KBM-7 (cell line): ENCODE measurements at places on chromosomes 4 and X.
A peak's percentile ranks its signal among the peaks of the same experiment; 100 is the strongest.

DNA sequence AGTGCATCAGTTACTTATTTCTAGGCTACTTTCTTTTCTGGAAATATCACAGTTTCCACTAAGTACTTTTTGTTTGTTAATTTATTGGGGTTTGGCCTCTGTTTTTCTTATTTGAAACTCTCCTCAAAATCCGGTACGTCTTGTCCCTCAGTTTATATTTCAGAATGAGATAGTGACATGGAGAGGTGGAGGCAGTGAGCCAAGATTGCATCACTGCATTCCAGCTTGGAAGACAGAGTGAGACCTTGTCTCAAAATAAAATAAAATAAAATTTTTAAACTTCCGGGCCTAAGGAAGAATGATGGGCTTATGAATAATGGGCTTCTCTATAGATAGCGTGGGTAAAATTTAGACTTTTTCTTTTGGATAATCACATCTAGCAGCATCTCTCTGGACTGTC is 567.8 kb downstream of the TRIML1 start:
- DNase-seq: no peak

GRCh38 chr4:108426493-108426892 is 193.9 kb upstream of the RPL34 start:
- DNase-seq: no peak

- DNase-seq: no peak
Observed at GRCh38 chrX:49829016-49829415, at the start of gene PAGE4. Gene PAGE4, plus strand, starts transcription at chrX:49829303. Its CDS starts 1,126 bp downstream, at chrX:49830429.

DNA sequence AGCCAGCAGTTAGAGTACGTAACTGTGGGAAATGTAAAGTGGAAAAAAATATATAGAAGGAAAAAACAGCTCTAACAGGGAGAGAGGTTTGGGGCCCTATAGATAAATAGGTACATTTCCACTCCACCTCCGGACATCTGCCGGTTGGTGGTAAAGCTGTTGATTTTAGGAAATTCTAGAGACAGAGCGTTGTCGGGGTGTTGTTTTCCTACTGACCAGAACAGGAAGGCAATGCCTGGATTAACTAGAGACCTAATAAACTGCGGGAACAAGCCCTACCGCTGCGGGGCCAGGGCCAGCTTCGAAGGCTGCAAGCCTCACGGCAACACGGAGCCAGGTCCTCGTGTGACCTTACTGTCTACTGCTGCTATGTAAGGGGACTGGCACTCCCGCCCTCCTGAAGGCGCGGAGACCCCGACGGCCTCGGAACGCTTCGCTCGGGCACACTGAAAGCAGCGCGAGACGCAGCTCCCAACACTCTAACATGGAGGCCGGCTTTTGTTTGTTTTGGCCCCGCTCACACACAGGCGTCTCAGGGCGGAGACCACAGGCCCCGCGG is 702 bp upstream of the CDKN2AIP start:
- peak; percentile 80 for DNase-seq

DNA sequence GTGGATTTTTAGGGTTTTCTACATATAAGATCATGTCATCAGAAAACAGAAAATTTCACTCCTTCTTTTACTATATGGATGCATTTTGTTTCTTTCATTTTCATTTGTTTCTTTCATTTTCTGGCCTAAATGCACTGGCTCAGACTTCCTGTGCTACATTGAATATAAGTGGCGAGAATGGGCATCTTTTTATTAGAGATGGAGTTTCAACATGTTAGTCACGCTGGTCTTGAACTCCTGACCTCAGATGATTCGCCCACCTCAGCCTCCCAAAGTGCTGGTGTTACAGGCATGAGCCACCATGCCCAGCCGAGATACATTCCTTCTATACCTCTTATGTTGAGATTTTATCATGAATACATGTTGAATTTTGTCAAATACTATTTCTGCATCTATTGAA is 61.8 kb downstream of the BRWD3 start:
- no peak for DNase-seq

- DNase-seq: no peak
Observed at GRCh38 chrX:126836186-126836585, 16.7 kb downstream of the PRR32 start.

DNA sequence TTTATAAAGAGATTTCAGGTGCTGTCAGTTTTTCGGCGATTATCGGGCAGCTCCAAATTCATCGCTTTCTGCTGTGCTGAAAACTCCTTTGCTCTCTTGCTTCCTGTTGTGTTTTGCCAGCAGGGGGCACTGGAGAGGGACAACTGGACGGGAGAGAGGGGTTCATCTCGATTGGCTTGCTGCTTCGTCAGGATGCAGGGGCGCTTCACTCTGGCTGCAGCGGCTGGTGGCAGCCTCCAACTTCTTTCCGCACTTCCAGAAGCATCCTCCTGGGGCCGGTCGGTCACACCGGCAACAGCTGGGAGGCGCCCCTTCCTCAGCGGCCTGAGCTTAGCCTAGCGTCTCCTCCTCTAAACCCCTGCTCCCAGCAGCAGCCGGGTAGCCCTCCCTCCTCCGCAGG is 29.5 kb downstream of the MSL3 start:
- DNase-seq: peak; percentile 72

DNA sequence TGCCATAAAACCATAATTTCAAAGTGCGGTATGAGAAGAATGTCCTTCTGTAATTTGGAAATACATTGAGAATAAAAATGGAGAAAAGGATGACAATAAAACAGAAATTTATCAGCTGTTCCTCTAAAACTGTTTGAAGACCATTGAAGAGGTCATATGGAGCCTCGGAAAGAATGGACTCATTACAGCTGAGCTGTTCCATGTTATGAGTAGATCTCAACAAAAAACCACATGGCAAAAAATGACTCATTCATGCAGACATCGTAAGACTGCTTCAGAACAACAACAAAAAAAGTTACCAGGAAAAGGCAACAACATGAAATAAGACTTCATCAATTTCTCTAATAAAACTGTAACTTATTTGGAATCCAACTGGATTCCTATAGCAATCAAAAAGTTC is 39.7 kb downstream of the AKAP4 start:
- DNase-seq: no peak

DNA sequence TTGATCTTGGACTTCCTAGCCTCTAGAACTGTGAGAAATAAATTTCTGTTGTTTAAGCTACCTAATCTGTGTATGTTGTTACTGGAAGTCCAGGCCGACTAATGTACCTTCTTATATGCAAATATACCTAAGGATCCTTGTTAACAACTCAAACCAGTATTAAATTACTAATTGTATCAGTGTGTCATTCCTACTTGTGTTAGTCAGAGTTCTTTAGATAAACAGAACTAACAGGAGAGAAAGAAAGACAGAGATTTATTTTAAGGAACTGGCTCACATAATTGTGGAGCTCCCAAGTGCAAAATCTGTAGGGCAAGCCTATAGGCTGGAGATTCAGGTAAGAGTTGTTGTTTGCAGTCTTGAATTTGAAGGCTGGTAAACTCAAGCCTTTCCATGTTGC is 120.0 kb downstream of the ADGRL3 start:
- DNase-seq: no peak

GRCh38 chr4:141932490-141932889 is 296.1 kb downstream of the IL15 start:
- DNase-seq: no peak

DNA sequence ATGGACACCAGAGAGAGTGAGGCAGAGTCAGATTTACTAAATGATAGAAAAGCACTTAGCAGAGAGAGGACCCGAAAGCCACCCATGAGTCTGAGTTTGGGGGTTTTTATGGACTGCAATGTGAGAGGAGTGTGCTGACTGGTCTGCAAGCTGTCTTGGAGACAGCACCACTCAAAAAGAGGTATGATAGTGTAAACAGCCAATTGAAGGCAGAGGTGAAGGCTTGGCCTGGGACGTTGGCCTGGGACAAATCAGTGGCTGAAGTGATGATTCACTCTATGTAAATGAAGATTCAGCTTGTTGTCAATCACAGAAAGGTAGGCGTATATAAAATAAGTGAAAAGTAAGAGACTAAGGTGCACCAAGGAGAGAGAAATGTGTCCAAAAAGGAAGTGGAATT is 217.6 kb upstream of the ZFP42 start:
- no peak for DNase-seq

GRCh38 chr4:1022051-1022738 is 10.8 kb downstream of the FGFRL1 start:
- no peak for DNase-seq

DNA sequence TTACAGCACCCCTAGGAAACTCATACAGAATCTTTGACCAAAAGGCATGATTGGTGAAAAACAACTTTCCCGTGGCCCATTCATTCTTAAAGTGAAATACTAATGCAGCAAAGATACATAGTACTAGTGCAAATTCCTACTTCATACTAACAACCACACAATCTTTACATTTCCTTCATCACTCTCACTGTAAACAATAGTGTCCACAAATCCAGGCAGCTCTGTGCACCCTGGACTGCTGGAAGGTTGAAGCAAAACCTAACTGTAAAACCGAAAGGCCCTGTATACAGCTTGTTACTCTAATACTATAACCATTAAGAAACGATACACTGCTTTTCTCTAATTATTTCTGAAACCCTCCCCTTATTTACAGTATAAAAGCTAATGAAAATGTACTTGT is 82.6 kb downstream of the SH3RF1 start:
- no peak for DNase-seq

DNA sequence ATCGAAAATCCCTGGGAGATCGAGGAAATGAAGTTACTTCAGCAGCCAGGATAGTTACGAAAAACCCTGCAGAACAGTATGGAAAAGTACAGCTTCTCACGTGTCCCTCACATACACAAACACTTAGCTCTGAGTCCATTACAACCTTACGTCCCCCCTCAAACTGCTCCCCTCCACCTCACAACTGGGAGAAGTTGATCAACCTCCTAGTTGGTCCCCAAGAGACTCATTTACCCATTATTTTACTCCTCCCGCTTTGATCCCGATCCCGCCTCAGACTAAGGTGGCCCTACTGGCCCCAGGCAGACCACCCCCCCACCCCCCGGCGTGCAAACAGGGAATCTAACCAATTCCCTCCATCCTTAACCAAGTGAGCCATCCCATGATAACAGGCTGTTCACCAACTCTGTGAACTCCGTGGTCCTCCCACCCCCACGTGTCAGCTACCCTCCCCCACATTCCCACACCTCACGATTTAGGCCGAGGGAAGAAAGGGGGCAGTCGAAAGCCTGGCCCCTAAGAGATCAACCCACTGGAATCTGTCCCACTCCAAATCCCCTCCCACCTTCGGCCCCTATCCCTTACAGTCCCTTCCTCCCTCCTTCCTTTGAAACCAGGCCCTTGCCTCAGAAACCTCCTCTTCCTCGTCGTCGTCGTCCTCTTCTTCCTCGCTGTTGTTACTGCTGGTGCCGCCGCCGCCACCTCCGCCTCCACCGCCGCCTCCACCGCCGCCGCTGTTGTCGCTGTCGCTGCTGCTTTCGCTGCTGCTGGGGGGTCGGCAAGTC is 755 bp downstream of the ANKRD17 start:
- no peak for DNase-seq

GRCh38 chrX:109733613-109734083 is 591 bp upstream of the ACSL4 start:
- DNase-seq: no peak

DNA sequence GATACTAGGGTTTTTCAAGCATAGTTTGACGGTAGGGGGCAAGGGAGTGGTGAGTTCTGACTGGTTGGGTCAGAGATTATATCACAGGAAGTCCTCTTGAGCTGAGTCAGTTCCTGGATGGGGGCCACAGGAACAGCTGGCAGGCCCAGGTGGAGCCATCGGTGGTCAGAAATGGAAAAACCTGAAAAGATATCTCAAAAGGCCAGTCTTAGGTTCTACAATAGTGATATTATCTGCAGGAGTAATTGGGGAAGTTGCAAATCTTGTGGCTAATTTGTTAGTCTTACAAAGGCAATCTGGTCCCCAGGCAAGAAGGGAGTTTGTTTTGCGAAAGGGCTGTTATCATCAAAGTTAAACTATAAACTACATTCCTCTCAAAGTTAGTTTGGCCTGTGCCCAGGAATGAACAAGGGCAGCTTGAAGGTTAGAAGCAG is 159.3 kb downstream of the PTCHD1 start:
- peak; percentile 59 for DNase-seq

DNA sequence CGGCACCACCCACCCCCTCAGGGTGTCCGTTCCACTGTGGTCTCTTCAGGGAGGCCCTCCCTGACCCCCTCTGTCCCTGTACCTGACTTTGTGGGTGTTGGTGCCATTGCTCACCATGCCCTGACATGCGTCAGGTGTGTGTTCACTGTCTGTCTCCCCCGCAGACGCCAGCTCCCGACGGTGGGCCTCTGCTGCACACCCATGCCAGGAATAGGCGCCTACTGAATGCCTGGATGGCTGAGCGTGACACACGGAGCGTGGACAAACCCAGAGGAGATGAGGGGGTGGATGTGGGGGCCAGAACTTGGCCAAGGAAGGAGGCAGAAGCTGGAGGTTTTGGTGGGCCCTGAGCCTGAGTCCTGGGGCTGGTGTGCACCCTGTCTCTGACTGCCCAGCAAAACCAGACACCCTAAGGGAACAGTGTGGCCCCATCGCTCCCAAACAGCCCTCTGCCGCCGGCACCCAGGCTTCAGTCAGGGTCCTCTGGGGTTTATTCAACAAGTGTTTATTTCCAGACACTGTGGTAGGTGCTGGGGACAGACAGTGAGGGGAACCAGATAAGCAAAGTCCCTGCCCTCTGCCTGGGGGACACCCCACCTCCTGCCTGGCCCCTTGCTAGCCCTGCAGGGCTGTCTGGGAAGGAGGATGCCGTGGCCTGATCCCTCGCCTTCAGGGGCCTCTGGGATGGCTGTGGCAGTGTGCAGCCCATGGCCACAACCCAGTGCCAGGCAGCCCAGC is 76.9 kb downstream of the WFS1 start:
- no peak for DNase-seq

- no peak for DNase-seq
Observed at GRCh38 chr4:169249214-169249973, 21.4 kb downstream of the SH3RF1 start.

DNA sequence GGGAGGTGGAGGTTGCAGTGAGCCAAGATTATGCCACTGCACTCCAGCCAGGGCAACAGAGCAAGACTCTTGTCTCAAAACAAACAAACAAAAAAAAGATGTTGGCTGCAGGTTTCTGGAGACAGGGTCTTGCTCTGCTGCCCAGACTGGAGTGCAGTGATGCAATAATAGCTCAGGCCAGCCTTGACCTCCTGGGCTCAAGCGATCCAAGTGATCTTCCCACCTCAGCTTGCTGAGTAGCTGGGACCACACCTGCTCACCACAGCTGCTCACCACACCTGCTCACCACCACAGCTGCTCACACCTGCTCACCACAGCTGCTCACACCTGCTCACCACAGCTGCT is 29.9 kb upstream of the CPLX1 start:
- DNase-seq: no peak

DNA sequence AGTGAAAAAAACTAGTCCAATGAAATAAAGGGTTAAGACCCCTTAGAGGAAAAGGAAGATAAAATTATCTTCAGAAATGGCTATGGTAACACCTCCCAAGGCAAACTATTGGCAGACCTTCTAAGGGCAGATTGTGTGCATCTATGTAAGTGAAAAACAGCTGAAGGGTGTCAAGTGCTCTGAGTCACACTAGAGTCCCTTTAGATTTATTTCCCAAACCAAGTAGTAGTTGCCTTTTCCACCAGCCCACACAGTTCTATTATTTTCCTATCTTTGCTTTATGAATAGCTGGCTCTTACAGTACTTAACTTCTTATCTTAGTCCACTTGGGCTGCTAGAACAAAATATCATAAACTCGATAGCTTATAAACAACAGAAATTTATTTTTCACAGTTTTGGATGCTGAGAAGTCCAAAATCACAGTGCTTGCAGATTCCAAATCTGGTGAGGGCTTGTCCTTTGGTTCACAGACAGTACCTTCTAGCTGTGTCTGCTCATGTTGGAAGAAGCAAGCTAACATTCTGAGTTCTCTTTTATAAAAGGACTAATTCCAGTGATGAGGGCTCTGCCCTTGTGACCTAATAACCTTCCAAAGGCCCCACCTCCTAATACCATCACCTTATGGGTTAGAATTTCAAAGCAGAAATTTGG is 143.6 kb downstream of the GRID2 start:
- no peak for DNase-seq

- DNase-seq: peak; percentile 86
Observed at GRCh38 chr4:153651587-153651986, 32.5 kb upstream of the TLR2 start.
